ENCODE measurements at places on chromosomes 12 and 14.

DNA sequence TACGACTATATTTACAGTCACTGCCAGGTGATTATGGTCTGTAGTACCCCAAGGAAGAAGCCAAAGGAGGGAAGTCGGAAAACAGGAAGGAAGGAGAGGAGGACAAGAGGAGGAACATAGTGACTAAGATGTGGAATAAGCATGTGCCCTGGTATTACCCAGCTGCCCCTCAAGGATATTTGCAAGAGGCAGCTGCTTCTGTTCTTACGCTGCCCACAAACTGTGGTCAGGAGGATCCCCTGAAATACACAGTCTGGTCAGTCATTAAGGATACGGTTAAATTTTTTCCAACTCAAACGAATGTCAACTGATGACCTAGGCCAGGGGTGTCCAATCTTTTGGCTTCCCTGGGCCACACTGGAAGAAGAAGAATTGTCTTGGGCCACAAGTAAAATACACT is 126.5 kb downstream of the CMAS start:
- no peak for DNase-seq

DNA sequence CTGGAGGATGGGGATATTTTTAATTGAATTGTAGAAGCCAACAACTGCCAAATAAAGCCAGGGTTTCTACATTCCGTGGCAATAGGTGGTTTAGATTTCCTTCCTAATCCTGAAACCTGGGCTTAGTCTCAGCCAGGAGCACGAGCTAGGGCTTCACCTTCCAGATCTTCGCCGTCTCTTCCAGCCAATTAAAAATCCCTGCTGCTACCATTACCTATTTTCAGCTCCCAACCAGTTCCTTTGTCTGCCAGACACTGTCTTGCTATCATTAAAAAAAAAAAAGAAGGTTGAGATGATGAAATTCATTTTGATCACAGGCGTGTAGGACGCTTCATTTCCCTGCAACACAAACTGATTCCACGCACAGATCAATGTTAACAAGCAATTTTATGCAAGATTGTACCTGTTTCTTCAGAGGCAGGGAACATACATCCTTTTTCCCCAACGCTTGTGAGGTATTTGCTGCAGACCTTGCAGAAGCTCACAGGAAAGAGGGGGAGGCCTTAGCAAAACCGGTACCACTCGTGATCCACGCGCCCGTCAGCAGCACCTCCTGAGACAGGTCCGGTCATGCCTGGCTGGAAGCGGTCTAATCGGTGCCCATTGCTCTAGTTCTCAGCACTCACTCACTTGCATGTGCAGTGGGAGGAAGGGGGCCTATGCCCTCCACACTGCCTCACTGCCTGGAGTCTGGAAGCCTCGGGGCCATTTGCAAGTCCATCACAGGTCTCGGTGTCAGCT is 65.1 kb downstream of the SLC6A12 start:
- DNase-seq = no peak

GRCh38 chr12:69341328-69341727 is 6.9 kb upstream of the LYZ start:
- DNase-seq = no peak

DNA sequence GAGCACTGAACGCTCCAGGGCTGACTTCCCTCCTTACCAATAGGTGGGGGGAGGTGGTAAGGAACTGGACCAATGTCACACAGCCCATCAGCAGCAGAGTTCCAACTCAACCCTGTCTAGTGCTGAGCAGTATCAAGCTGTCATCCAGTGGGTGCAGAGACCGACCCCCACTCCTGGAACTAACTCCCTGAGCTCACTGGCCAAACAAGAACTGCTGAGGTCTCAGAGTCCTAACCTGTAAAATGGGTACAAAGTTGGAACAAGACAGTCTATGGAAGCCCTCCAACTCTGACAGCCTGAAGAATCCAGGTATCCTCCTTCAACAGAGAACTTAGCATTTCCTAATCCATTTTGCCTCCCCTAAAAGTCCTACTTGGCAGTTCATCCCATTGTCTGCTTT is 91.1 kb upstream of the CLMN start:
- no peak for DNase-seq

GRCh38 chr12:54001283-54002187 is 1.6 kb downstream of the HOXC9 start:
- DNase-seq = no peak

GRCh38 chr14:58151133-58152013 is 640 bp downstream of the ARMH4 start:
- DNase-seq = peak; percentile 36

DNA sequence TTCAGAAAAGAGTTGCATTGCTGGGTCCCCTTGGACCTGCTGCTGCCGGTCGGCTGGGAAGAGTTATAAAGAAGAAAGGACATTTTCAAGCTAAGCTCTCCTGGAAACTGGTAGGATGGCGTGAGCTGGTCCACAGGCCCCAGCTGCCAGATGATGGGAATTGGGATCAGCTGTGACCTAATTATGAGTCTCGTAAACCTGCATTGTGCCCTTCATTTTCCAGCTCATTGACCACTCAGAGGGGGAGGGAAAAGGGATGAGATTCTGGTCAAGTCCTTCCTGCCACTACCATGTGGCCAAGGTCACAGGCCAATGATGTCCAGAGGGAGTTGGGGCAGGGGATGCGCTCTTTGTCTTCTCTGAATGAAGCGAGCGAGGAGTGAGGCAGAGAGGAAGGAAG is 320.9 kb downstream of the NRXN3 start:
- no peak for DNase-seq

DNA sequence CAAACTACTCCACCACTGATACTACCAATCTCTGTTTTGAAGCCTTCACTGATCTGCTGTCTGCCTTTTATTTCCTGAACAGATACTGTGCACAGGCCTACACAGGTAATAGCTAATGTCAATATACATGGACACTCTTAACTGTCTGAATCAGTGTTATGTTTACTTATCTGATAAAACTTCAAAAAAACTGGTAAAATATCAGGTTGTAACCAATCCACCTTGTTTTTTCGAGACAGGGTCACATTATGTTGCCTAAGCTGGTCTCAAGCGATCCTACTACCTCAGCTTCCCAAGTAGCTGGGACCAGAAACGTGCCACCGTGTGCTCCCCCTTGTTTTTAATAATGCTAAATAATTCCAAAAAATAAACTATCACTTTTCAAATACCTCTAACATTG is 43.5 kb downstream of the HECTD1 start:
- DNase-seq = no peak

- no peak for DNase-seq
Measured at GRCh38 chr12:112005419-112006395, 7.3 kb downstream of the TMEM116 start.

- DNase-seq = no peak
Measured at GRCh38 chr12:122503783-122504590, 3.3 kb upstream of the ZCCHC8 start.

GRCh38 chr12:27530157-27530922 is 6.3 kb downstream of the PPFIBP1 start:
- DNase-seq = peak; percentile 70

- DNase-seq = peak; percentile 84
Measured at GRCh38 chr12:795305-795704, 42.9 kb downstream of the WNK1 start.

GRCh38 chr12:18823461-18823860 is 85.5 kb downstream of the CAPZA3 start:
- no peak for DNase-seq

DNA sequence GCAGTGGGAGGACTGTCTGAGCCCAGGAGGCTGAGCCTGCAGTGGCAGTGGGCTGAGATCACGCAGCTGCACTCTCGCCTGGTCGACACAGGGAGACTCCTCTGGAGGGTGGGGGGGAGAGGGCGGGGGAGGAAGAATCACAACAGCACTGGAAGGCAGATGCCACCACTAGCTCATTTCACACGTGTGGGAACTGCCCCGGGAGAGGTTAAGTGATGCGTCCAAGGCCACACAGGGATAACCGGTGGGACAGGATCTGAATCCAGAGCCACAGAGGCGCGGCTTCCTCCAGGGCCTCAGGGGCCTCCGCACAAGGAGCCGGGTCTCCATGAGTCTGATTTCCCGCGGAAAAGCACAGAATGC is 20.8 kb downstream of the STX2 start:
- no peak for DNase-seq

- DNase-seq = no peak
Measured at GRCh38 chr12:34605510-34605887, 583.2 kb downstream of the ALG10 start.

- no peak for DNase-seq
Measured at GRCh38 chr14:50901361-50901760, 29.5 kb downstream of the ABHD12B start.
